Urinary bladder (tissue), 4 donors: ENCODE measurements at places on chromosomes 4 and X. TPM values are rescaled to one million over a fixed set of nuclear protein-coding genes. Genes with fewer than 3 reads are reported as not detected.

GRCh38 chr4:180449395-180449956 is 1793.7 kb upstream of the TENM3 start:
- DNase-seq: no peak

- DNase-seq: no peak
Measured at GRCh38 chrX:16970977-16971376, 24.5 kb downstream of the REPS2 start.

- no peak for DNase-seq
Measured at GRCh38 chr4:37847311-37847884, 20.9 kb downstream of the PGM2 start.

Gene AMMECR1
- total RNA-seq: 14.1 TPM
